ENCODE measurements at places on chromosomes 12 and 14. TPM values are rescaled to one million over a fixed set of nuclear protein-coding genes. Genes with fewer than 3 reads are reported as not detected.

DNA sequence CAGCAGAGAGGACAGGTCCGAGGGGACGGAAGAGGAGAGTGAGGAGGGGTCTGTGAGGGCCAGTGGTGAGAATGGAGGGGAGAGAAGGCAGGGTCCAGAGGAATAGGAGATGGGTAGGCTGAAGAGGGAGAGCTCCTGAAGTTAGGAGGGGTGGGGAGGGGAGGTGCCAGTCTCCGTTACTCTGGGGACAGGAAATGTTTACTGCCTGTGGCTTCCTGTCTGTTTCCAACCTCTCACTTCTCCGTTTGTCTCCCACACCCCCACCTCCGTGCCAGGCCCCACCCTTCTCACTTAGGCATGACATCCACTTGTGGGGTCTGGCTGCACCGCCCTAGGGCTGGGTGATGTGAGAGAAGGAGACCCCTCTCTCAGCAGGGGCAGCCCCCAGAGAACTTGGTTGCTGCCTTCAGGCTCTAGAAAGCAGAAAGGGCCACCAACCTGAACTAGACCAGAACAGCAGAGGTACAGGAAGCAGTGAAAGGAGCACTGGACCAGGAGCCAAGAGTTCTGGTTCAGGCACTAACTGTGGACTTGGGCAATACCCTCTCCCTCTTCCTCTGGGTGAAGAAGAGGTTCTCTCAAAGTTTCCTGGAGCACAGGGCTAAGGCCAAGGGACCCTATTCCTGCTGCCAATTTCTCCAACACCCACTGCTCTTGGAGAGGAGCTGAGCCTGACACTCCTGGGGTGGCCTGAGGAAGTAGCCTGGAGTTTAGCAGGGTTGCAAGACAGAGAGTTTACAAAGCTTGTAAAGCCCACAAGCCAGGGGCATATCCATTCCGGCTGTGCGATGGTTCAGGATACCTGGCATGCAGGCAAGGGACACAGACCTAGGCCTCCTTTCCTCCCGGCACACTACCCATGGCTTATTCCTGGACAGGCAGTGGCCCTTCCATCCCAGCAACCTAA lies 5.5 kb downstream of the ITGA5 start:
- H3K4me1 ChIP-seq, result peaks cover 7% of the 10 kb centered on the region
- peak overlapping the region; percentile 94 for H3K27ac ChIP-seq
- no peaks in the 10 kb centered on the region for H3K36me3 ChIP-seq
- no peak for DNase-seq
- no peak overlapping the region for H3K4me3 ChIP-seq
- no peaks in the 10 kb centered on the region for H3K27me3 ChIP-seq

GRCh38 chr14:106564058-106564643 lies 1037.8 kb downstream of the TMEM121 start:
- DNase-seq, result no peak
- H3K27me3 ChIP-seq, result no peaks in the 10 kb centered on the region
- H3K27ac ChIP-seq, result no peak overlapping the region
- H3K4me3 ChIP-seq, result no peak overlapping the region
- H3K4me1 ChIP-seq, result no peaks in the 10 kb centered on the region
- no peaks in the 10 kb centered on the region for H3K36me3 ChIP-seq

DNA sequence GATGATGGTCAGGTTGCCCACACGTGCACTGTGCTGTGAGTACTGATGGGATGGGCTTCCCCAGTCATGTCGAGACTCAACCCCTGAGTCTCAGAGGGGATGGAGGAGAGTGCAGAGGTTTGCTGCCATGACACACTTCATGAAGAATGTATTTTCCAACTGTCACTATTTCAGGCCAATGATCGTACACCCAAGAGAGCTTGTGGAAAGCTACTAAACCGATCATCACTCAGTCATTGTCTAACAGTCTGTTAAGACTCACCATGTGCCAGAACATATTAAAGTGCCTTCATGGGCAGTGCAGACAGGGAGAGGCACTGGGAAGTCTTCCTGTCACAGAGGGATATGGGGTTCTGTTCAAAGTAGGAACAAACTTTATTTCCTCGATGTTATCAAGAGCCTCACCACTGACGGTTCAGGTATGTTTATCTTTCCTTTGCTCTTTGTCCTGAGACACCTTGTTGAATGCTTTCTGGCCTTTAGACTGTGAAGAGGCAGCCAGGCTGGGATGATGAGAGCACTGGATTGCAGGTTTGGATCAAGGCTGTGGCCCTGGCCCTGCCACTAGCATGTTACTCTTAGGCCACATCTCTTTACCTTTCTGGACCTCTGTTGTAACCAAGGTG lies 41.6 kb upstream of the NTF3 start:
- H3K4me3 ChIP-seq, result no peak overlapping the region
- no peak for DNase-seq
- no peaks in the 10 kb centered on the region for H3K4me1 ChIP-seq
- H3K36me3 ChIP-seq, result no peaks in the 10 kb centered on the region

- no peaks in the 10 kb centered on the region for H3K4me1 ChIP-seq
- no peak for DNase-seq
- H3K27ac ChIP-seq, result no peak overlapping the region
- no peaks in the 10 kb centered on the region for H3K36me3 ChIP-seq
- no peaks in the 10 kb centered on the region for H3K27me3 ChIP-seq
Observed at GRCh38 chr12:50788561-50788960, 24.7 kb downstream of the ATF1 start.

DNA sequence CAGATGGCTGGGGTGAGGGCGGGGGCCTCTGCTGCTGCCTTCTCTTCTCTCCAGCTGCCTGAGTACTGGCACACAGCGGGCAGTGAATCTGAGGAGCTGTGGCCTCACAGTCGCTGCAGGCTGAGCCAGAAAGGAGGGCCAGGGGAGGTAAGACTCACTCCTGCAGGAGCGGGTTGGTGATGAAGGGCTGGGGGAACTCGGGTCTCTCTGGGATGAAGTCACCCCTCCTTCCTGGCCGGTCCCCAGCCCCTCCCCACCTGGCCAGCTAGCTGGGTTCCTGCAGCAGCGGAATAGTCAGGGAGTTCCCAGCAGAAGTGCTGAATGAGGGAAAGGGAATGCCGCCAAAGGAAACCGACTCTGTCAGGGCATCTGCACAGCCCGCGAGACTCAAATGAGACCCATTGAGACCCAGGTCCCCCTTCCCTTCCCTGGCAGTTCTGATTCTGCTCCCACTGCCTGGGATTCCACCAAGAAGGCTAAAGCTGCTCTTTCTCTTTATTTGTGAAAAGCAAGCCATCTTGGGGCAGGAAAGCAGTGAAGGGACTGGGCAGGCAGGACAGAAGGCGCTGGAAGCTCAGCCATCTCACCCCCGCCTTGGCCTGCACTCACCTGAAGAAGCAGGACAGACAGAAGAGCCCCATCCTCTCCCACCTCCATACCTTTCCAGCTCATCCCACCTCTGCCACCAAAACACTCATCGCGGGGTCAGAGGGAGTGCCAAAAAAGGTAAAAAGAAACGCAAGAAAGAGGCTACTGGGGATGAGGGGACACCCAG lies 5.3 kb downstream of the NGB start:
- H3K4me1 ChIP-seq, result no peaks in the 10 kb centered on the region
- H3K27ac ChIP-seq, result no peak overlapping the region
- H3K4me3 ChIP-seq, result no peak overlapping the region
- DNase-seq, result no peak

DNA sequence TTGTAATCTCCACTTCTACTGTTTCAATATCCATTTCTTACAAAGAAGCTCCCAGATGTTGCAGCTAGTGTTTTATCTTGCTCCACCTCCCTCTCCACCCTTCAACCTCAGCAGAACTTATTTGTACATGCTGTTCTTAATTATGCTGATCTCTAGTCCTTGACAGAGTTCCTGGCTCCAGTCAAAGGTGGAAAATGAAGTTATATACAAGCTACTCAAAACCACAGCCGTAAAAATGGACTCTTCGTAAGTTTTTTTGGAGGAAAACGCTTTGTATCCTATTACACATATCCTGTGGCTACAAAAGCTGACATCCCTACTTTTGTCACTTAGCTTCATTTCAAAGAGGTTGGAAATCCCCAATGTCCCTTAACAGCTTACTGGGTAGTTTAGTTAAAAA lies 1.3 kb downstream of the CLEC1A start:
- H3K4me3 ChIP-seq, result no peak overlapping the region
- peak overlapping the region; percentile 40 for H3K27ac ChIP-seq
- H3K36me3 ChIP-seq, result no peaks in the 10 kb centered on the region
- no peak for DNase-seq
- H3K4me1 ChIP-seq, result no peaks in the 10 kb centered on the region

DNA sequence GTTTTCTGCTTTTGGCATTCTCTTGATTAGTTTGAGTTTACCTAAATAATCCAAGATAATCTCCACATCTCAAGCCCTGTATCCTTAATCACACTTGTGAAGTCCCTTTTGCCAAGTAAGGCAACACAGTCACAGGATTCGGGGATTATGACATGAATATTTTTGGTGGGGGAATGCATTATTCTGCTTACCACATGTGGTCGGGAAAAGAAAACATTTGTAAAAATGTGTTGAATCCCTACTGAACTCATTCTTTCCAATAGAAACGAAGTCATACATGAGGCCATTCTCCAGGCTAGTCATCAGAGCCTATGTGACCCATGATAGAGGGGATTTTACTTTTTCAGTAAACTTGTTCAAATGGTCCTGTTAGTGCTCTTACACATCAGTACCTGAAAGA lies 58.5 kb upstream of the PRICKLE1 start:
- H3K36me3 ChIP-seq, result no peaks in the 10 kb centered on the region
- H3K4me1 ChIP-seq, result no peaks in the 10 kb centered on the region
- no peak for DNase-seq
- H3K27ac ChIP-seq, result no peak overlapping the region
- no peaks in the 10 kb centered on the region for H3K27me3 ChIP-seq

DNA sequence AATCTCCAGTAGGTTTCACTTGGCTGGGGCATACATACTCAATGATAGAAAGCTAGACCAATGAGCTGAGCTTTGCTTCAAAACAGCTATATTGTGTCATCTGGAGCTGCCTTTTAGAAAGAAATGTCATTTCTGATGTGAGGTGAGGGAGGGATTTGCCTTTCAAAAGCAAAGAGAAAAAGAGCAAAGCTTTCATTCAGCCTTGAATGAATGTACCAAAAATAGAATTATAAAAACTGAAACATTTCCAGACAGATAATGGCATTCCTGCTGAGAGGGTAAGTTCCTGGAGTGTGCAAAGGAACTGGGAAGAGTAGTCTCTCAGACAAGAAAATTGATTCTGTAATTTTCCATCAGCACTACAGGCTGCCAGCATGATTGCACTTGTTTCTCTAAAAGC lies 710.0 kb downstream of the LRFN5 start:
- no peaks in the 10 kb centered on the region for H3K27me3 ChIP-seq
- H3K4me1 ChIP-seq, result no peaks in the 10 kb centered on the region
- H3K4me3 ChIP-seq, result no peak overlapping the region
- no peak overlapping the region for H3K27ac ChIP-seq
- no peak for DNase-seq

- no peak for DNase-seq
- no peaks in the 10 kb centered on the region for H3K36me3 ChIP-seq
- no peaks in the 10 kb centered on the region for H3K4me1 ChIP-seq
- no peaks in the 10 kb centered on the region for H3K27me3 ChIP-seq
- H3K4me3 ChIP-seq, result no peak overlapping the region
- H3K27ac ChIP-seq, result no peak overlapping the region
Observed at GRCh38 chr12:128959901-128960300, 106.6 kb downstream of the GLT1D1 start.

DNA sequence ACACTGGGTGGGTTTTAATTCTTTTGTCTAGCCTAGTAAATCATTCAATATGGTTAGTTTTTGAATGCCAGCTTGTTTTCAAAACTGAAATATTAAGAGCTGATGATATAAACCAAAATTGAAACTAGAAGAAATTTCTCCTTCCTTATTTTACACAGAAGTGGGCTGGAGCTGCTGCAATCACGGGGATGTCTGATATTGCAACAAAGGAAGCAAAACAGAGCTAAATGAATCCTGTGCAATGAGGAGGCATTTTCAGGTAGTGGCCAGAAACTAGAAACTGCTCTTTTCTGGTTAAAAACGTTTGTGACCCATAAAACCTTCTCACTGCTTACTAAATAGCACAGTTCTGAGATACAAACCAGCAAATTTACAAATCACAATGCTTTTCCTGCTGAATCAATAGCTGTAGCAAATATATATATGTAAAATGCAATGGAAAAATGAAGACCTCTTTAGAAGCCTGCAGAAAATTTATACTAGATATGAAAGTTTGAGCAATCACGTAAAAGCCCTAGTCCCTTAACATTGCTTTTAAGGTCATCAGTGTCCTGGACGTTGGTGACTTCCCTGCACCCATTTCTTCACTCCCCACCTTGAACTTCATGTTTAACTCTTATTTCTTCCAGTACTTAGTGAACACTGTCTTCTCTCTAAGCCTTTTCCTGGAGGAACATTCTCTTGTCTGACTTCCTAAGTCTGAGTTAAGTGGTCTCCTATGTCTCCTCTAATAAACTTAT lies 15.9 kb upstream of the LRRK2 start:
- H3K4me3 ChIP-seq, result no peak overlapping the region
- H3K36me3 ChIP-seq, result no peaks in the 10 kb centered on the region
- H3K27ac ChIP-seq, result no peak overlapping the region
- DNase-seq, result no peak
- H3K4me1 ChIP-seq, result no peaks in the 10 kb centered on the region
- H3K27me3 ChIP-seq, result no peaks in the 10 kb centered on the region

NUAK1 gene
- total RNA-seq, result 9.4 TPM

SOAT2 gene
- total RNA-seq, result not detected

ADCY4 gene
- 22.8 TPM for total RNA-seq

CDCA3 gene
- not detected for total RNA-seq

RNASE1 gene
- 299 TPM for total RNA-seq

TGM1 gene
- total RNA-seq, result 3.2 TPM

CAPZA3 gene
- total RNA-seq, result not detected

Data from uterus (tissue), 4 donors.